ENCODE measurements at places on chromosomes 6 and 20.

- DNase-seq, result no peak
These were observed 585.3 kb upstream of the MAN1A1 start for GRCh38 chr6:119934816-119935215.

- no peak for DNase-seq
These were observed 80.7 kb upstream of the MYLIP start for GRCh38 chr6:16048221-16048620.

- no peak for DNase-seq
These were observed 1.2 kb downstream of the IFNGR1 start for GRCh38 chr6:137217801-137218472.

- DNase-seq, result no peak
These were observed 34.6 kb downstream of the RNF146 start for GRCh38 chr6:127301199-127301700.

- no peak for DNase-seq
These were observed 3.1 kb downstream of the MMP9 start for GRCh38 chr20:46011631-46012482.

DNA sequence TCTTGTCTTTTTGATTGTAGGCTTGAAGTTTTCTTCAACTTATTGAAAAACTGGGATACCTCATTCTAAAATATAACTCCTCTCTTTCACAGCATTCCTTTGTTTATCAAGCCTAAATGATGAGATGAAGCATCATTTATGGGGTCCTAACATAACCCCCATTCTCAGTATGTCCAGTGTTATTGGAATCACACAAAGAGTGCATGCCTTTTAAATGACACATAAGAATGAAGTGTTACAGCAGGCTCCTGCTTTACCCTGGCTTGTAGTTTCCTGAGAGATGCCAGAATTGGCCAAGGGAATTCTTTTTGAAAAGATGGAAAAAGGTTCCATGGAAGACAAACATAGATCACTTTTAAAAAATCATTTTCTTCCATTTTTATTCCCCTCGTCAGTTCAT is 502.4 kb downstream of the BCKDHB start:
- DNase-seq, result peak; percentile 30

DNA sequence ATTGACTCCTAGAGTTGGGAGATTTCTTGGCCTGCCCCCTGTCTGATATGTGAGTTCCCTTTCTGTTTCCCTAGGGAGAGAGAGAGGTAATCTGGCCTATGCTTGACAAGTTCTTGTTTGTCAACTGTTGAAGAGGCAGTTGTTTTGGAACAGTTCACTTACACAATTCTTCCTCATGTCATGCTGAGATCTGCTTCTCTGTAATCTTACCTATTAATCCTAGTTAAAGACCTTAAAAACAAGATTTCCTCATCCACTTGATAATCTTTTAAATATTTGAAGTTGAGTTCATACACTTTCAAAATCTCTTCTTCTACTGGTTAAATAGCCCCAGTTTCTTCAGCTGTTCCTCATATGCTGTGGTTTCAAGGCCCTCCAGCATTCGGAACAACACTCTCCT is 89.9 kb downstream of the FIG4 start:
- DNase-seq, result no peak

GRCh38 chr6:6085928-6086668 is 79.4 kb upstream of the NRN1 start:
- DNase-seq, result no peak

- DNase-seq, result no peak
These were observed 18.3 kb downstream of the SESN1 start for GRCh38 chr6:109076377-109076776.

GRCh38 chr6:152394303-152394702 is 242.9 kb downstream of the SYNE1 start:
- DNase-seq, result no peak
